ENCODE measurements at places on chromosomes 3 and 15.

DNA sequence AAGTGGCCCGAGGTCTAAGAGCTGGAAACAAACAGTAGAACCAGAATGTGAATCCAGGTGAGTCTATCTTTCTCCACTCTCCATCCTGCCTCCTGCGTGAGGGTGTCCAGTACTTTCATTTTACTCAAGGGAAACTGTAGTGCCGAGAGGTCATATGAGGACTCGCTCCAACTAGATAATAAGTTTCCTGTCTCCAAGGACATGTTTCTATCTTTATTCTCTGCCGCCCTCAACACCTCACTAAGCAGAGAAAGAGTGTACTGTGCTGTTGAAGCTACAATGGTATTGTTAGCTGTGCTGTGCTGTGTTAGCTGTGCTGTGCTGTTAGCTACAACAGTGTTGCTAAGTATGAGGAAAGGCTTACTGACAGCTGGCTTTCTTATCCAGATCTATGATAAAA is 137.9 kb upstream of the COL8A1 start:
- DNase-seq = no peak

- no peak for DNase-seq
Observed at GRCh38 chr15:51161491-51162220, 67.0 kb upstream of the TNFAIP8L3 start.

GRCh38 chr3:61090389-61091169 is 160.7 kb downstream of the FHIT start:
- DNase-seq = no peak

DNA sequence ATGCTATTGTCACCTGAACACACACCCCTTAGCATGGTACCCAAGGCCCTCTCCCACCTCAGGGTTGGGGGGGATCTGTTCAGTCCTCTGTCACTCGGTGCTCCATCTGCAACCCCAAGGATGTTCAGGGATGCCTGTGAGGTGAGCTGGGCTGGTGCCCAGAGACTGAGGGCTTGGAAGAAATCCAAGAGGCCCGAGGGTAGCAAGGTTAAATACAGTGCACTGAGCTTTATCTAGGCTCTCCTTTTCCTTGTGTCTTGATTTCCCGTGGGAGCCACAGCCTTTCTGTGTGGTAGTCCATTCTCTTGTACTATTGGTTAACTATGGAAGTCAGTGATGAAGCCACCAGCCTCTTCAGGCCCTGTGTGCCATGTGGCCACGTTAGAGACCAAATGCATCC is 18.7 kb upstream of the WNT5A start:
- DNase-seq = no peak

DNA sequence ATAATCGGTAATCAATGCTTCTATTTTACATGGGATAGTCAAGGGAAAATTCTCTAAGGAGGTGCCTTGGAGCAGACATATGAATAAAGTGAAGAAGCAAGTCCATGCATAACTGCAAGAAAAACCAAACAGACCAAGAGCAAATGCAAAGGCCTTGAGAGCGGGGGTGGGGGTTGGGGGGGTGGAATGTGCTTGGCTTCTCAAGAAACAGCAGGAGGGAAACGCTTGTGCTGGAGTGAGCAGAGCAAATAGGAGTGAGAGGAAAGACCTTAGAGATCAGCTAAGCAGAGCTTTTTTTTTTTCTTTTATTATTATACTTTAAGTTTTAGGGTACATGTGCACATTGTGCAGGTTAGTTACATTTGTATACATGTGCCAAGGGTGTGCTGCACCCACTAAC is 260.8 kb downstream of the ARPP21 start:
- DNase-seq = no peak
